Calu3 (cell line): ENCODE measurements at places on chromosomes 6 and 20. TPM values are rescaled to one million over a fixed set of nuclear protein-coding genes. Genes with fewer than 3 reads are reported as not detected.

Gene XKR7
- total RNA-seq: not detected in 2 replicates

GRCh38 chr20:32535953-32536823, 48.9 kb downstream of the NOL4L start:
- H3K4me1 ChIP-seq: peaks cover 36% of the 10 kb centered on the region
- H3K27me3 ChIP-seq: peaks cover 56% of the 10 kb centered on the region
- DNase-seq: peak; percentile 70
- no peak overlapping the region for H3K27ac ChIP-seq
- H3K4me3 ChIP-seq: peak overlapping the region; percentile 82

DNA sequence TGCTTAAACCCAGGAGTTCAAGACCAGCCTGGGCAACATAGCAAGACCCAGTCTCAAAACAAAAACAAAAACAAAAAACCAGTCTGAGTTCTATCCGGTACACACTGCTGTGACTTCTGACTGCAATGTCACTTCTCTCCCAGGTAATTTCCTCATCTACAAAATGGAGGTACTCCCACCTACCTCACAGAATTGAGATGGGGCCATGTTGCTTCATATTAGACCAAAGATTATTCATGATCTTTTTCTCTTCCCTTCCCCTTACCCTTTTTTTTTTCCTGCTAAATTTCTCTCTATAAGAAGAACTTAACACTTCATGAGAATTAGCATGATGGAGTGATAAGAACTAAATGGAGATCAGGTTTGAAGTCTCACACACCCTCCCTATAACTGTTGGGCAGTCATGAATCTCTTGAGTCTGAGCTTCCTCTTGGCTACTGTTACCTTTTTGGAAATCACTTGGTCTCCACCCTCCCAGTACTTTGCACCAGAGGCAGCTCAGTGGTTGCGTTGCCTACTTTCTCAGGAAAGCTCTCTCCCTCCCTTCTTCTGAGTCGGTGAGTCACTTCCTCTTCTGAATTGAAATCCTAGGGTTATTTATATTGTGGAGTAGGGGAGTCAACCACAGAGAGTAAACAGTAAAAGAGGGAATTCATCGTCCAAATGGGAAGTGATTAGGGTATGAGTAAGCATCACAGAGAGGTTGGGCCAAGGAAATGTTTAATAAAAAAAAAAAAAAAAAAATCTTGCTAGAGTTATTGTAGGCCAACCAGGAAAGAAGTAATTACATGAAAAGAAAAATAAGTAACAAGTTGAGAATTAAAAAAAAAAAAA, 59.9 kb upstream of the MAP7 start:
- peak overlapping the region; percentile 19 for H3K4me3 ChIP-seq
- no peaks in the 10 kb centered on the region for H3K27me3 ChIP-seq
- H3K27ac ChIP-seq: peak overlapping the region; percentile 94
- peak; percentile 65 for DNase-seq
- H3K4me1 ChIP-seq: peaks cover 50% of the 10 kb centered on the region

GRCh38 chr6:113625850-113626249, 231.3 kb upstream of the MARCKS start:
- DNase-seq: no peak

Gene GATA5
- total RNA-seq: not detected in 2 replicates

Gene AP5S1
- 7.2 and 9.5 TPM in 2 replicates for total RNA-seq

DNA sequence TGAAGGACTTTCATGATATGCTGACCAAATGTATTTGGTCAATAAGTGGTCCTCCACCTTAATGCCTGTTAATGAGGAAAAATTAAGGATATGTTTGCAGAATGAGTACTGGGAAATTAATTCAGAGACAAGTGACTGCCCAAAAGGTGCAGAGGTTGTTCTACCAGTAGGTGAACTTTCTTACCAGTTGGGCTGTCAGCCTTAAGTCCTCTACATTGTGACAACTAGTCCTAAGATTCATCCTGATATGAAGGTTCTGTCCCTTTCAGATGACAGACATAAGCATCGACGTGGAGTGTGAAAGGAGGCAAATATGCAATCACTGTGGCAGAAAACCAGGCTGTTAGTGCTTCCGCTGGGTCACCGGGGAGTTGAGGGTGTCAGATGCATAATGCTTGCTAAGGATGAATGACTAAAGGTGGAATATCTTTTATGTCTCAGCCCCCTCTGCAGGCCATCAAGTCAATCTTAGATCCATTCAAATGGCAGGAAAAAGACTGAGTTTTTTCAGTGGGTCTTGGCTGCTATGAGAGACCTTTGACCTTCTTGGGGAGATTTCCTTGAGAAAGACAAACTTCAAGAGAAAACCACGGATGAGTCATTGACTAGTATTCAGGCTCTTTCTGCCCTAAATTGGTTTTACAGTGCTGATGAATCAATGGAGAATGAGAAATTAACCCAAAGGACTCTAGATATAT, 226.0 kb downstream of the TPBG start:
- DNase-seq: peak; percentile 24
- no peak overlapping the region for H3K27ac ChIP-seq

DNA sequence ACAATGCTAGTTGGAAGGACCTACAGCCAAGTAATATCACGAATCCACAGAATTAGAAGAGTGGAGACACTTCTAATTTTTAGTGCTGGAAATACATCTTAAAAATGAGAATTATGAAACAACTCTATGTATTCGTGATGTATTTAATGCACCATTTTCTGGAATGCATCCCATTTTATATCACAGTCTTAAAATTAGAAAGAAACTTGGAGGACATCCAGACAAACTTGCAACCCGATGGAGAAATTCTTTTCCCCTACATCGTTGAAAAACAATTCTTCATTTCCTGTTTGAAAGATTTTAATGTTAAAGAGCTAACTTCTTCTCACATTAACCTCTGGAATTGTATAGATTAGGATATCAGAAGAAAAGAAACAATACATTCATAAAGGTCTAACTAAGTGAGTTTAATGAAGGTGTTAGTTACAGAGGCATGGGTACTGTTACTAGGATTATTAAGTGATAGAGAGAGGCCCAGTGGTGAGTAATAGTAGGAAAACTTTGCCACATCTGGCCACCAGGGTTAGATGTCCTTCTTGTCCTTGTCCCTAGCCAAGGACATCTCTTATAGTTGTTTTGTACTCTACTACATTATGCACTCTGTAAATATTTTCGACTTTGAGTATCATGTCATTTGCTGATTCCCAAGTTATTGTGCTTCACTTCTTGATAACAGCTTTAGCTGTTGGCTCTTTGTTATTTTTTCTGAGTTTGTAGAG, 502.4 kb upstream of the PTCHD4 start:
- H3K4me3 ChIP-seq: no peak overlapping the region
- H3K36me3 ChIP-seq: no peaks in the 10 kb centered on the region
- H3K4me1 ChIP-seq: no peaks in the 10 kb centered on the region
- no peak for DNase-seq
- no peaks in the 10 kb centered on the region for H3K27me3 ChIP-seq

DNA sequence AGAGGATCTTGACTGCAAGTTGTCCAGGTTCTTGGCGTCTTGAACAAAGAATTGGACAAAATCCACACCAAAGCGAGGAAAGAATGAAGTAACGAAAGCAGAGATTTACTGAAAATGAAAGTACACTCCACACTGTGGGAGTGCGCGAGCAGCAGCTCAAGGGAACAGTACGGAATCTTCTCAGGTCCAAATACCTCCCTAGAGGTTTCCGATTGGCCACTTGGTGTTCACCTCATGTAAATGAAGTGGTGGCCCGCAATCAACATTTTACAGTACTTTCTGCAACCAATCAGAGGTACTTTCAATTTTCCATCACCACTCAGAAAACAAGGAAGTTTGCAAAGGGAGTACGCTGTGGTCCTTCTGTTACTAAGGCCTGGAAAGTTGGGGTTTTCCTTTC, 122.4 kb downstream of the PTPRK start:
- no peak for DNase-seq
- H3K36me3 ChIP-seq: peaks cover 27% of the 10 kb centered on the region
- no peak overlapping the region for H3K27ac ChIP-seq
- no peaks in the 10 kb centered on the region for H3K27me3 ChIP-seq
- peaks cover 20% of the 10 kb centered on the region for H3K4me1 ChIP-seq

Gene LY86
- not detected in 2 replicates for total RNA-seq

DNA sequence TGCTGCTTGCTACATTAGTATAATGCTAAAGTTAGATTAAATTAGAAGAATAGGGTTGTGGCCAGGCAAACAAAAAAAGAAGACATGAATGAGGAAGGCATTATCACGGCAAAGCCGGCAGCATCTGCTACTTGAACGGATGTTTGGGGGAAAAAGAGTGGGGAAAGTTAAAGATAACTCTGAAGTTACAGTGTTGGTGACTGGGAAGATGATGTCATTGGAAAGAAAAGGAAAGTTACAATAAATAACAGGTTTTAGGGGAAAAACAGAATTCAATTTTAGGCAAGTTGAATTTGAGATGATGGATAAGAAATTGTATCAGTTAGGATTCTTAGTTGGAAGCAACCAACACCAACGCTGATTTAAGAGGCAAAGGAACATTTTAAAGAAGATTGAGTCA, 74.2 kb upstream of the NRN1 start:
- H3K36me3 ChIP-seq: no peaks in the 10 kb centered on the region
- no peak overlapping the region for H3K4me3 ChIP-seq
- H3K27me3 ChIP-seq: no peaks in the 10 kb centered on the region
- no peak for DNase-seq

DNA sequence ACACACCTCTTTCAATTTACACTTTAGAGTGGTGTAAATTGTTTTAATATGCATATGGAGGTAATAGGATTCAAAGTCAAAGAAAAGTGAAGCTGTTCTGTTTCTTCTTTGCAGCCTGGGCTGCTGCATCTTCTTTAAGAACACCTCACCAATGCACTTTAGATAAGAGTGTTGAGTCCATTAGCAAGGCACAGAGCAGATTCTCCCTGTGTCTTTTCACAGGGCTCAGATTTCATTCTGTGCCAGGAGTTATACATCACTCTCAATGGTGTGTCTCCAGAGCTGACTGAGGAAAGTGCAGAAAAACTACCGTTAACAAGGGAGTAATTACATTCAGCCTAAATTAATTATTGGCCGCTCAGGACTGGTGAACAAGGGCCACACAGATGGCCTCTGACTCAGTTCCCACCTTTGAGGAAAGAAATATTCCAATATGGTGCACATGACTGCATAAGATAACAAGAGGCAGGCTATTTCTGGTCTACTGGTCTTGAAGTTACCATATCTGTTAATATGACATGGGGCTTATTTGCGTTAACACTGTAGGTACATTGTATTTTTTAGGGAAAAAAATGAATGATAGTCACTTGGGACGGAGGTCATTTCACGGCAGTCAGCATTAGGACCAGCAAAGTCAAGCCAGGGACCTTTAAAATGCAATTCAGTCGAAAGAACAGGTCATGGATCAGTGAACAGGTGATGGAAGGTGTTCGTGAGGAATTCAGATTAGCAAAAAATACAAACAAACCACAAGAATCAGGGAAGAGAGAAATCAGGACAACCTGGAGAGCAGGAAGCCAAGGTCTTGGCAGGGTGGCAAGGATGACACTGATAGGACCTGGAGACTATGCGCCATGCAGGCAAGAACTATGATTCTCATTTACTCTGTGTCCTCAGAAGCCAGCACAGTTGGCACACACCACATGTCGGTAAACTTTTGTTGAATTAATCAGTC, 203.7 kb downstream of the TBX18 start:
- DNase-seq: no peak
- no peak overlapping the region for H3K27ac ChIP-seq
- H3K27me3 ChIP-seq: no peaks in the 10 kb centered on the region
- H3K4me1 ChIP-seq: peaks cover 11% of the 10 kb centered on the region
- H3K36me3 ChIP-seq: no peaks in the 10 kb centered on the region

Gene FAM209B
- not detected in 2 replicates for total RNA-seq

Gene TMEM200A
- not detected in 2 replicates for total RNA-seq

DNA sequence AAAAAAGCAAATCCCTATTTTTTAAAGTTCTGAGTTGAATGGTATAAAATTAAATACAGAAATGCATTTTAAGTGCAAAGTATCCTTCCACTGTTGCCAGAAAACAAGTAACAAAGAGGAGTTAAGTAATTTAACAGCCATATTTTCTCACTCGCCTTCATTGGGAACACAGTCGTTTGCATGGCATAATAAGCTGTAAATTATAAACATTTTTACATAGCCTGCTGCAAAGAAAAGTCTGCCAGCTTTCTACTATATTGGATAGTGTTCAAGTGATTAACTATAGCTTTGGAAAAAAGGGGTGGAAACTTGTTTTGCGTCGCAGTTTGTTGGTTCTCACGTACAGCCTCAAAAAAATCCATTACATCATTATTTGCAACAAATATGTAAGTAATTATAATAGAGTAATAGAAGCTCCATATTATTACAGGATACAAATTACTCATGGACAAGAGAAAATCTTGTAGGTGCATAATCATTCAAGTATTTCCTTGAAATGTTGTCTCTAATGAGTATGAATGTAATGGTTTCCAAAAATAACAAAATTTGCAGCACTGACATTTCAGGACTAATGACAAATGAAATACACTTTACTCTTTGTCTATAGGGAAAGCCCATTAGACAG, 139.3 kb downstream of the PDSS2 start:
- no peak for DNase-seq
- no peaks in the 10 kb centered on the region for H3K36me3 ChIP-seq
- no peak overlapping the region for H3K27ac ChIP-seq
- H3K4me1 ChIP-seq: no peaks in the 10 kb centered on the region
- H3K4me3 ChIP-seq: no peak overlapping the region

Gene MYCT1
- total RNA-seq: not detected in 2 replicates

DNA sequence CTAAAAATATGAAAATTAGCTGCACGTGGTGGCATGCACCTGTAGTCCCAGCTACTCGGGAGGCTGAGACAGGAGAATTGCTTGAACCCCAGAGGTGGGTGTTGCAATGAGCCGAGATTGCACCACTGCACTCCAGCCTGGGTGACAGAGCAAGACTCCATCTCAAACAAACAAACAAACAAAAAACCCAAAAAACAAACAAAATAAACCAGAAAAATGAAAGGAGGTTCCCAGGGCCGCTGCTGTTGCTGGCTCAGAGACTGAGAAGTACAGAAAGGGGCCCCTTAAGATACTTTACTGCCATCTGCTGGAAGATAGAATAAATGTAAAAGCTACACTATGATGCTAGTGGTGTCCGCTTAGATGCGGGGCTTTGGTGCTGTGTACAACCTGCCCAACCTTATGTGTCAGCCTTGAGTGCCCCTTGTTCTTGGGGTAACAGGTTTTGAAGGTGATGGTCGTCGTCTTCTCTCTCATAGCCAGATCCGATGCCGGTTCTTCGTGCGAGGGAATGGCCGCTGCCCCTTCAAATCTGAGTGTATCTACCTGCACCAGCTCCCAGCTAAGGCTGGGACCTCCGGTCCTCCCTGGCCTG, 2.8 kb upstream of the FANCE start:
- H3K4me1 ChIP-seq: peaks cover 25% of the 10 kb centered on the region
- peaks cover 27% of the 10 kb centered on the region for H3K27me3 ChIP-seq
- peak; percentile 37 for DNase-seq
- H3K4me3 ChIP-seq: no peak overlapping the region
- peaks cover 13% of the 10 kb centered on the region for H3K36me3 ChIP-seq

DNA sequence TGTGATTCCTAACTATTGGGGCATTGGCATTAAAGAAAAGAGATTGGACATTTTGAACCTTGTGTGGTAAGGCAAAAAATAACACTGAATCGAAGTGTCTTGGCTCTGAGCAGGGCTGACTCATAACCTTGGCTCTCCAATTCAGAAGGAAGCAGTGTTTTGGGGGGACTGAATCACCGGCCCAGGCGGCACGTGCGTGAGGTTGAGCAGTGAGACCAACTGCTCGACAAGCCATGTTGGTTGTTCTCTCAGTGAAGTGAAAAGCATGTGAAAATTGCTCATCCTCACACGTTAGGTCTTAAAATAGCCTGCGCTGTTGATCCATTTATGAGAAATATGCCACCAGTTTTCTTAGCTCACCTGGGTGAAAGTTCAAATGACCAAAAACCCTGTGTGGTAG, 137.8 kb upstream of the SPACA1 start:
- no peak overlapping the region for H3K4me3 ChIP-seq
- no peak overlapping the region for H3K27ac ChIP-seq
- no peaks in the 10 kb centered on the region for H3K36me3 ChIP-seq
- H3K4me1 ChIP-seq: peaks cover 14% of the 10 kb centered on the region
- no peaks in the 10 kb centered on the region for H3K27me3 ChIP-seq
- DNase-seq: peak; percentile 52
